ENCODE measurements at places on chromosomes 7 and 10. TPM values are rescaled to one million over a fixed set of nuclear protein-coding genes. Genes with fewer than 3 reads are reported as not detected.

DNA sequence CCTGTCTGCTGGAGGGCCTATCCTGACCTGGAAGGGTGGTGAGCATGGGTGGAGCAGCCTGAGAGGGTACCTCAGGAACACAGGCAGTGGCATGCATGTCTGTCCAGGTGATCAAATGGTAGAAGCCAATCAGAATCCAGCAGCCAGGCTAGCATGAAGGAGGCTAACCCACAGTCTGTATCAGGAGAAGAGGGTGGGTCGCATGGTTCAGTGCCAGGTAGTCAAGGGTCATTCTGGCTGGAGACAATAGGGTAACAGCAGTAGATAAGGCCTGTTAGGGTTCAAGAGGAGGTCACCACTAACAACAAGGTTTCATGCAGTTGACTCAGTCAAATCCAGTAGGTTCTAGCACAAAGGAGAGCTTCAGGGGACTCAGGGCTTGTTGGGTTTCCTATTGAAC, 10.4 kb downstream of the ALDH18A1 start:
- DNase-seq = no peak

DNA sequence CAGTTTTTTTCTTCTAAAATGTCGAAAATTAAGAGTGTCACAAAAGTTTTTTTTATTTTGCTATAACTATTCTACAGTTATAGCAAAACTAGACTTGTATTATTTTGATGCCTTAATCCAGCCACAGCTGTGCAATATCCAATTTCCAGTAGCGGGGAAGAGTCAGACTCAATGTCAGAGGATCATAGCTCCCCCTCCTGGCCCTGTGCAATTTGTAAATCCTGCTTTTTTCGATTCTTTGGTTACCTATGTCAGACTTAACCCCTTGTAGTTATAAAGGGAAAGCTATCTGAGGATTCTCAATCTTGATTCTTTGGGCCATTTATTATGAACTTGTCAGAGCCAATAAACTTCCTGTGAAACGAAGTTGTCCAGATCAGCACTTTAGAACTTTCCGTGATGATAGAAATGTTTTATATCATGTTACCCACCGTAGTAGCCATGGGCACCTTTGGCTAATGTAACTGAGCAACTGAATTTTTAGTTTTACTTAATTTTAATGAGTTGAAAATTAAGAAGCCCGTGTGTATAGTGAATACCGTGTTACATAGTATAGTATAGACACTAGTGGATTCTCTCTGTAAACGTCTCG, 87.7 kb upstream of the PRKCQ start:
- DNase-seq = peak; percentile 38

DNA sequence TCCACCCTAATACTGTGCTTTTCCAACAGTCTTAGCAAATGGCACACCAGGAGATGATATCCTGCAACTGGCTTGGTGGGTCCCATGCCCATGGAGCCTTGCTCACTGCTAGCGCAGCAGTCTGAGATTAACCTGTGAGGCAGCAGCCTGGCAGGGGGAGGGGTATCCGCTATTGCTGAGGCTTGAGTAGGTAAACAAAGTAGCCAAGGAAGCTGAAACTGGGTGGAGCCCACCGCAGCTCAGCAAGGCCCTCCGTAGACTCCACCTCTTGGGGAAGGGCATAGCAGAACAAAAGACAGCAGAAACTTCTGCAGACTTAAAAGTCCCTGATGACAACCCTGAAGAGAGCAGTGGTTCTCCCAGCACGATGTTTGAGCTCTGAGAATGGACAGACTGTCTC, 399.0 kb downstream of the CCSER2 start:
- no peak for DNase-seq

DNA sequence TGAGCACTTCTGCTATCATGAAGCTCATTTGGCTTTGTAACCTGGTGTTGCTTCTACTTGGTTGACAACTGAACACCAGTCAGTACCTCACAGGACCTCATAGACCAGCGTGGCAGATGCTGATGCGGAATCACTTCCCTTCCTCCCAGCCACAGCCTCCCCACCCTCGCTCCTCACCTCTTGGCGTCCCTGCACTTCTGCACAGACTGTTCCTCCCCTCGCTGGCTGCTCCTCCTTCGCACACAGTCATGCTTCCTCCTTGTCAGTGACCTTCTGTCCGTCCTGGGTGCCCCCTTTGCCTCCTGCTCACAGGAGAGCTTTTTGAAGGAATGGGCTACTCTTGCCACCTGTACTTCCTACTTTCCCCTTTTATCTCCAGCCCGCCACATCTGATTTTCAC, 61.4 kb upstream of the CTBP2 start:
- DNase-seq = no peak

- DNase-seq = no peak
Measured at GRCh38 chr7:26375726-26376174, 84.1 kb downstream of the SNX10 start.

DNA sequence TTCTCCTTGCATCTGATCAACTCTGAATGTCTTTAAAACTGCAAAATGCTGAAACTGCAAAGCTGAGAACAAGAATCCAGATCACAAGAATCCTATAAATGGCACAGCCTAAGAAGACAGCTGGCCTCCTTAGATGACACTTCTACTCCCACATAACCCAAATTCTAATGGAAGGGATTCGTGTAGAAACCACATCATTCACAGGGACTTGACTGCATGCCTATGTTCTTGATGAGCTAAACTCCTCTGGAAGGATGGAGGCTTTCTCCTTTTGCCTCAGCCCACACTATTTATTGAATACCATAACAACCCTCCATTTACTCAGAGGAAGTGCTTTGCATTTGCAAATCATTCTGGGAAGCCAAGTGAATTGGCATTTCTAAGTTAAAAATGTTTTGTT, 252.5 kb upstream of the VWC2 start:
- DNase-seq = no peak

Gene CYP2W1
- 4.0 TPM for polyA plus RNA-seq

All from right renal pelvis (tissue), 4 donors.